ENCODE measurements at places on chromosomes 3 and 15.

GRCh38 chr3:55718521-55718921 lies 231.4 kb upstream of the WNT5A start:
- peak; percentile 66 for DNase-seq

GRCh38 chr3:81965696-81966095 lies 204.3 kb upstream of the GBE1 start:
- no peak for DNase-seq

GRCh38 chr3:10023587-10024310 lies 2.5 kb upstream of the FANCD2 start:
- DNase-seq: peak; percentile 76

GRCh38 chr15:36579792-36580431 lies 486 bp downstream of the CDIN1 start:
- DNase-seq: peak; percentile 15

GRCh38 chr3:89405593-89405992 lies 298.2 kb downstream of the EPHA3 start:
- DNase-seq: no peak

- no peak for DNase-seq
Measured at GRCh38 chr3:138140940-138141339, 8.8 kb upstream of the A4GNT start.
